Activated CD4-positive, alpha-beta memory T cell treated with anti-CD3 and anti-CD28 coated beads for 36 hours (primary cell): ENCODE measurements at places on chromosomes 7 and 10. TPM values are rescaled to one million over a fixed set of nuclear protein-coding genes. Genes with fewer than 3 reads are reported as not detected.
A peak's percentile ranks its signal among the peaks of the same experiment; 100 is the strongest.

The CLRN3 gene
- total RNA-seq: not detected

The PRDX3 gene
- 173 TPM for total RNA-seq

The GJD4 gene
- not detected for total RNA-seq

The KIAA1217 gene
- 0.31 TPM for total RNA-seq

- no peak for DNase-seq
Measured at GRCh38 chr10:96136810-96137209, 6.7 kb downstream of the ZNF518A start.

DNA sequence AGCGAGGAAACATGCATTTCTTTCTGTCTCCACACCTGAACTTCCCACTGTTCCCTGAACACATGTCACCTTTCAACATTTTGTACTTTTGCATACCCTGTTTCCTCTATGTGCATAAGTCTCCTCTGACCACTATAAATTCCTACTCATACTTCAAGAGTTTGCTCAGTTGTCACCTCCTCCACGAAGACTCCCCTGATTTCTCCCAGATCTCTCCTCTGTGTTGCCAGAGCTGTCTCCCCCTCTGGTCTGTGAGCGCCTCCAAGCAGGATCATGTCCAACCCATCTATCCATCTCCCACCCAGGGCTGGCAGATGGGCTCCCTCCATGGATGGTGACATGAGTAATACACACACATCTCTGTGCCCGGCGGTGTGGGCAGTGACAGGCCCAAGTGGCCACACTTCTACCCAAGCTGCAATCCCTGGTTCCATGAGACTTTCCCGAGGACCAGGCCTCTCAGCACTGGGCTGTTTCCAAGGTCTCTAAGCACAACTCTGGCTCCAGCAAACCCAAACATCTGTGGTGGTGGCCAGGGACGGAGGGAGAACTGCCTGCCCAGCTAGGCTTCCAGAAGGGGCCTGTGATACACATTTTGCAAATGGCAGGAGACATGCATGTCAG is 135.9 kb downstream of the GRID1 start:
- DNase-seq: no peak

DNA sequence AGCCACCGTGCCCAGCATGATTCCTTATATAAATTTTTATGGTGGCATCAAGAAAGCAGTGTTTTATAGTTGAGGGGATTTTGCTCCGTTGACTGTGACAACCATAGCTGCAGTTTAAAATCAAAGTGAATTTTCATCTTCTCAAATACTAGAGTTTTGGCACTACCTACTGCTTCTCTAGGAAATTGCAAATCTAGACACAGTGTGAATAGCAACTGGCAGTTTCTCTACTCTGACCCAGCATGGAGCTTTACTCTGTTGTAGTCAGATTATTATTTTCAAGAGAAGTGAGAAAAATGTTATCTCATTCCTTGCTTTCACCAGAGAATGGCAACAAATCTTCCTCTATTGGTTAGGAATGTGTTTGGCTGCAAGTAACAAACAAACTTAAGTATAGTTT is 22.9 kb downstream of the MCM10 start:
- no peak for DNase-seq

- no peak for DNase-seq
Measured at GRCh38 chr7:47970761-47971160, 8.7 kb downstream of the HUS1 start.

- DNase-seq: no peak
Measured at GRCh38 chr10:91694170-91694794, 61.4 kb upstream of the PPP1R3C start.

GRCh38 chr10:116097239-116097784 is 175.7 kb downstream of the GFRA1 start:
- no peak for DNase-seq

- DNase-seq: no peak
Measured at GRCh38 chr10:133199992-133200611, 29.9 kb upstream of the UTF1 start.

GRCh38 chr10:70537398-70538194 is 59.0 kb downstream of the PALD1 start:
- peak; percentile 39 for DNase-seq

DNA sequence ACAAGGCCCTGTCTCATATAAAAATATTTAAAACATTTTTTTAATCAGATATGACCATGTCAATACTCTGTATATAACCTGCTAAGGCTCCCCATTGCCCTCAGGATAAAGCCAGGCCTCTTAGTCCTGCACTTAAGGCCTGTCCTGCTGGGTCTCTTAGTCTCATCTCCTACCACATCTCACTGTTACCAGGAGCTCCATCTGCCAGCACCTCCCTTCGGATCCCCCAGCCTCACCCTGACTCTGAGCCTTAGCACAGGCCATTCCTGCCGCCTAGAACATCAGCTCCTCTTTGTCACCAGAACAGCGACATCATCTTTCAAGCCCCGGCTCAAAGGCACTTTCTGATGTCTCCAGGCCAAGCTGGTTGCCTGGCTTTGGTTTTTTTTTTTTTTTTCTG is 25.7 kb upstream of the GTF2IRD1 start:
- DNase-seq: no peak

- no peak for DNase-seq
Measured at GRCh38 chr7:130275826-130276297, 9.2 kb downstream of the CPA2 start.

- peak; percentile 74 for DNase-seq
Measured at GRCh38 chr10:102714621-102715455, at the start of gene SFXN2. Gene SFXN2 (plus strand): TSS chr10:102714636. CDS start chr10:102726637, 12,001 bp downstream.

- DNase-seq: no peak
Measured at GRCh38 chr7:113715981-113716856, 202.6 kb downstream of the PPP1R3A start.
